Fibroblast of skin of abdomen (primary cell): ENCODE measurements at places on chromosomes 2 and 18.

GRCh38 chr2:157838442-157839161 is 37.5 kb downstream of the ACVR1 start:
- peak; percentile 85 for DNase-seq

GRCh38 chr2:193527146-193527545 is 1332.4 kb upstream of the TMEFF2 start:
- no peak for DNase-seq

DNA sequence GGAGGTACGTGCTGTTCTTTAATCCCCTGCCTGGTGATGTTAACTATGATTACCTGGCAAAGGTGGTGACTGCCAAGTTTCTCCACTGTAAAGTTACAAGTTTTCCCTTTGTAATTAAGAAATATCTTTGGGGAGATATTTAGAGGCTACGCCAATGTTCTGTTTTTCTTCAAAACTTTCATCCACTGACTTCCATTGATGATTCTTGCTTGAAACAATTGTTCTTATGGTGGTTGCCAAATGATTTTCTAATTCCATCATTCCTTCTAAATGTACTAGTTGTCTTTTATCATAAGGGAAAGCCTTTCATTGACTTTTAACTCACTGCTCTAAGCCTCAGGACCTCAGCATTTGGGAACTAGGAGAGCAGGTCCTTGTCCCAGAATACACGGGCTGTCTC is 205.5 kb downstream of the SMAD7 start:
- no peak for DNase-seq

DNA sequence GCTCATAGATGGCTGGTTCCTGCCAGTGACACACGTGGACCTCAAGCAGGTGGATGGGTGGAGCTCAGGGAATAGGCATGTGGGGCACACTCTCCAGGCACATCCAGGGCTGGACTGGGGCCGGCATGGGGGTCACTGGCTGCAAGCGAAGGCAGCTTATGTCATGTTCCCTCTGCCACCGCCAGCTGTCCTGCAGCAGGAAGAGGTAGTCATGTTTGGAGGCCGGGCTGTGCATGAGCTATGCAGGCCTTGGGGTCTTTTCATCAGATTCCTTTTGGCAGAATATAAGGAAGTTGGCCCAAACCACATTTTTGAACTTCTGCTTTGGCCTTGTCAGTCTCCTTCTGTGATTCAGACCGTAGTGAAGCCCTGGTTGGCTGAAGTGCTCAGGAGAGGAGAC is 61.5 kb downstream of the AGAP1 start:
- no peak for DNase-seq

DNA sequence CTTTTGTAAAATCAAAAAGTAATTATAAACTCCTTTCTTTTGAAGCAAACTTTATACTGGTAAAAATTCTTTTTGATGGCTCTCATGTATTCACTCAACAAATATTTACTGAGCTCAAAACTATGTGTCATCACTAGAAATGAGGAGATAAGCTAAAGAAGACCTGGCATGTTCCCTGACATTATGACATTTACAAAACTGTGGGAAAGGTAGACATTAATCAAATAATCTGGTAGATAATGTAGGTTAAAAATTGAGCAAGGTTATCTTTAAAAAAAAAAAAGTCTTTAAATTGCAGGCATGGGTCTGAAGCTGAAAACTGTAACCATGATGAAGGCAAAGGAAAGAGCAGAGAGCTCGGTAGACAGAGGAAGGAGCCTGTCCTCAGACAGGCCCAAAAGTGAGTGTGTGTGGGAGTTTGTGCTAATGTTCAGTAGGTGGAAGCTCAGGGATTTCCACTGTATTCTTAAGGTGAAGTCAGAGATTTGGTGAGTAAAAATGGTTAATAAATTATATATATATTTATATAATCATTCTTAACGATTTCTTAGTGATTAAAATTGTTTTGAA is 612.9 kb downstream of the LRP1B start:
- DNase-seq: no peak

GRCh38 chr2:24026233-24026632 is 16.3 kb downstream of the MFSD2B start:
- DNase-seq: no peak

GRCh38 chr2:141331127-141331526 is 799.7 kb downstream of the LRP1B start:
- DNase-seq: peak; percentile 89

GRCh38 chr2:134623796-134624195 is 95.0 kb downstream of the TMEM163 start:
- no peak for DNase-seq

DNA sequence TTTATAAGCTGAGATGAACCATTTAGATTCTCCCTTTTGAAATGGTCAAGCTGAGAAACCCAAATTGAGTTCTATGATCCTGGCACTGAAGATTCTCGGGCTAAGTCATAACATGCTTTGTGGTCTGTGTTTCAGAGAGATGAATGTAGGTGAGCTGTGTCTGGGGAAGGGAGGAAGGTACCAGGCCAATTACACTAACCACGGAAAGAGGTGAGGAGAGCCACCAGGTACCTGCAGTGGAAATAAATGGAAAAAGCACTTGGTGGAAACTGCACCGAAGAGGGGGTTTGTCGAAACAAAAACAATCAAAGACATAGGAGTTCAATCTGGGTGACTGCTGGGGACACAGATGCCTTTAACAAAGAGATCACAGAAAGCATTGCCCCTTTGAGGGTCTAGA is 963 bp upstream of the MRPL44 start:
- DNase-seq: no peak

GRCh38 chr2:199228887-199229819 is 228.6 kb downstream of the SATB2 start:
- DNase-seq: peak; percentile 96

DNA sequence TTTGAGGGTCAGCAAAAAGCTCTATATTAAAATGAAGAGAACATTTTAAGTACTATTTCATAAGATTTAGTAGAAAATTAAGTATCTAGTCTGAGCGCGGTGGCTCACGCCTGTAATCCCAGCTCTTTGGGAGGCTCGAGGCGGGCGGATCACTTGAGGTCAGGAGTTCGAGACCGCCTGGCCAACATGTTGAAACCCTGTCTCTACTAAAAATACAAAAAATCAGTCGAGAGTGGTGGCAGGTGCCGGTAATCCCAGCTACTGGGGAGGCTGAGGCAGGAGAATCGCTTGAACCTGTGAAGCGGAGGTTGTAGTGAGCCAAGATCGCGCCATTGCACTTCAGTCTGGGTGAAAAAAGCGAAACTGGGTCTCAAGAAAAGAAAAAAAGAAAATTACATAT is 1.6 kb downstream of the USP14 start:
- no peak for DNase-seq

GRCh38 chr2:96267159-96267971 is 1.3 kb downstream of the CIAO1 start:
- peak; percentile 23 for DNase-seq

DNA sequence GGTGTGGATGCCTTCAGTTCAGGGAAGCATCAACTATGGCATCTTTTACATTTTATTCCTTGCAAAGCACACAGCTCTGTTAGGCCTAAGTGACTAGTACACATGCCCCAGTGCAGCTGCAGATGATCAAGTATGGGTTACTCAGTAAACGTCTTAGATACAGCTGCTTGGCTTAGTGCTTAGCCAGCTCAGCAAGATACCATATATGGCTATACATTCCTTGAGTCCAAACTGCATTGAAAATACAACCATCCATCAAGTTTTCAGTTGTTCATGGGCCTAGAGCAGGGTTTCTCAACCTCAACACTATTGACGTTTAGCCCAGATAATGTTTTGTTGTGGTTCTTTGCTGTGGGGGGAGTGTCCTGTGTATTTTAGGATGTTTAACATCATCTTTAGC is 769.9 kb downstream of the TSN start:
- peak; percentile 81 for DNase-seq

DNA sequence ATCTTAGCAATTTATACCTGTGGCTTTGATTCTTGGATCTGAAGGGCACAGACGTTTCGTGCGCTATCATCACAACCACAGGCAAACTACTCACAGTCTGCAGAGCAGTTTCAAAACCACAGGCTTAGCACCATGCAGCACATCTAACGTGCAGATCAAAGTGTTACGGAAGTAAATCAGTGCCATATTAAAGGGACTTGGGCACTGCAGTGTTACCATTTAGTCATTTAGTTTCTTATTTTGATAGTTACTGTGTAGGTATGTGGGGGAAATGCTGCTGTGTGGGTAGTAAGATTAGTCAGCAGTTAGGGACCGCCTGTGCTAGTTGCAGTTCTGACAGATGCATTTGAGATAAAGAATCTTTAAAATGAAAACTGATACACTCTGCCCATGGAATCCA is 384.0 kb downstream of the NBAS start:
- peak; percentile 55 for DNase-seq

GRCh38 chr2:110796716-110797301 is 64.4 kb downstream of the ACOXL start:
- no peak for DNase-seq

DNA sequence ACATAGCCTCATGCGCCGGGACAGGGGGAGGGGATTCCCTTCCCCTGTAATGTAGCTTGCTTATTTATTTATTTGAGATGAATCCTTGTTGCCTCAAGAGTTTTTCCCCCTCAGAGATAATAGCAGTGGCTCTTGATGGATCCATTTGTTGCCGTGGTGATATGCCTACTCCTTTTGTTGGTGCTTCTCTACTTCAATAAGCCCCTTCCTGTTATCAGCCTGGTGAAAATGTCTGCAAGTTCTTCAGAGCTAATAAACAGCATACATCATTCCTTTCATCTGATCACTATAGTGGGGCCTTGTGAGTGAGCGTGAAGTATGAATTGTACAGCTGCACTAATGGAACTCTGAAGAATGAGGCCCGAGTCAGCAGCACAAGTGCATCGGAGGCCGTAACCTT is 19.4 kb downstream of the FZD5 start:
- DNase-seq: no peak

DNA sequence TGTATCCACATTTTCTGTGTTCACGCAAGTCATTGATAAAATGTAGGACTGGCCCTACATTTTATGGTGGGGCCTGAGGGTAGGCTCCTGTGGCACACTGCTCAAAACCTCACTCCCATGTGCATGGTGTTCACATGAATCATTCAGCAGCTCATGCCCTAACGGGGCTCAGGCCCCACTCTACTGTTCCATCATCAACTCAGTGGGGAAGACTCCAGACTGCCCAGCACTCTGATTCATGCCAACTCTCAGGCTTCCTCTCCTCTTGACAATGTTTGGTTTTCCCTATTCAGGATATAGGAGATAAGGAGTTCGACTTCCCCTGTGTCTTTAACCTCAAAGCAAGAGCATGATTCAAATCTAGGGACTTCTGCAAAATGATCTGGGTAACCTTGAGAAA is 92.0 kb upstream of the BOD1L2 start:
- DNase-seq: no peak
